ENCODE measurements at places on chromosomes 1 and 21.

- DNase-seq, result no peak
These were observed 315.4 kb downstream of the LMO4 start for GRCh38 chr1:87644033-87644578.

GRCh38 chr1:52947490-52947889 lies 20.4 kb downstream of the SCP2 start:
- DNase-seq, result no peak

- no peak for DNase-seq
These were observed 125.1 kb downstream of the ETS2 start for GRCh38 chr21:38930853-38931252.

DNA sequence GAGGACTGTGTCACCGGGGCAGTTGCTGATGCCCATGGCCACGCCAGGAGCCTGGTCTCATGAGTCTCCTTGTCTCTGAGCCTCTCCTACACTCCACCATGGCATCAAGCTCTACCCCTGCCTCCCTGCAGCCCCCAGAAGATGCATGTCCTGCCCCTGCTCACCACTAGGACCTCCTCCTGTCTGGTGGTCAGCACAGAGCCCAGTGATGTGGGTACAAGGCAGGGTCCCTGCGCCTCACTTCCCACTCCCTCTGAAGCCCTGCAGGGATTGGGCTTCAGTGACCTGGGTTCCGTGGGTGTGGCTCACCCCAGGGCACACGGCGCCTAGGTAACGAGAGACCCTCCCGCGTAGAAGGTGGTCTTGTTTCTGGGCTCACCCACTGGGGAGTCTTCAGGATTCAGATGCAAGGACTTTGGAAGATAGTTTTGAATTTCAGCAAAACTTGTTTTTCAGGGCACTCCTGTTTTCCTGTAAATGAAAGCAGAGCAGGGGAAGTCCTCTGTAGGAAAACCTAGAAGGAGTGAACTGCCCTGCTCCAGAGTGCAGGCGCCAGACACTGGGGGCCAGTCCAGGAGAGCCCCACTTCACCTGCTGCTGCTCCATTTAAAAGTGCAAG lies 2.8 kb downstream of the COL18A1 start:
- peak; percentile 21 for DNase-seq

DNA sequence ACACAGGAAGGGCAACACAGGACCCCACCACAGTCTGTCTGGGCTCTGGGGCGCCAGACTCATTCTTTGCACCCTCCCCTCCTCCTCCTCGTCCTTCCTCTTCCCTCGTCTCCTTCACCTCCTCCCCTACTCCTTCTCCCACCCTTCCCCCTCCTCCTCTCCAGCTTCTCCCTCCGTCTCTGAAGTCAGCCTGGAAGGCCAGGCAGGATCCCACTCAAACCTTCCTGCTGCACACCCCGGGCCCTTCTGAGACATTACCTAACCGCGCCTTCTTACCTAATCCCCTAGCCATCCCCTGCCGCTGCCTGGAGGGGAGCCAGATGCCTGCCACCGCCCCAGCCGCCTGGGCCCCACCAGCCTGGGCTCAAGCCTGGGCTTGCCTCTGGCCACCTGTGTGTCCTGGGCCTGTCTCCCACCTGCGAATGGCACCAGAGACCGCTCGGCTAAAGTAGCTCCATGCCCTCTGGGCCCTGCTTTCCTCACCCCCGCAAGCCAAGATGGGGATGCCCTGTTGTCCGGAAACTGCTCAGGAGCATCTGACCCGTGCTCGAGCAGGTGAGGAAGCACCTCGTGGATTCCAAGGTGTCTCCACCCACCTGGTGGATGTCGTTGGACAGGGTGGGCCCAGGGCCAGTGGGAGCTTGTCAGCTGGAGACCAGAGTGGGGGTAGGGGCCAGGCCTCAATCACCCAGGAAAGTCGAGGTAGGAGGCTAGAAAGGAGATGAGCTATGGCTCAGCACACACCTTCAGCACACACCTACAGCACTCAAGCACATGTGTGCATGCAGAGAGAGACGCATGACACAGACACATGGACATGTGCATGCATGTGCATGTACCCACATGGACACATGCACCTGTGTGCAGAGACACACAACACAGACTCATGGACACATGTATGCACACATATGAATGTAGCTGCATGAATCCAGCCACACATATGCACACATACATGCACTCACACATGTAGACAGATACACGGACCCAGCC lies 31.9 kb downstream of the WNT9A start:
- DNase-seq, result peak; percentile 72

DNA sequence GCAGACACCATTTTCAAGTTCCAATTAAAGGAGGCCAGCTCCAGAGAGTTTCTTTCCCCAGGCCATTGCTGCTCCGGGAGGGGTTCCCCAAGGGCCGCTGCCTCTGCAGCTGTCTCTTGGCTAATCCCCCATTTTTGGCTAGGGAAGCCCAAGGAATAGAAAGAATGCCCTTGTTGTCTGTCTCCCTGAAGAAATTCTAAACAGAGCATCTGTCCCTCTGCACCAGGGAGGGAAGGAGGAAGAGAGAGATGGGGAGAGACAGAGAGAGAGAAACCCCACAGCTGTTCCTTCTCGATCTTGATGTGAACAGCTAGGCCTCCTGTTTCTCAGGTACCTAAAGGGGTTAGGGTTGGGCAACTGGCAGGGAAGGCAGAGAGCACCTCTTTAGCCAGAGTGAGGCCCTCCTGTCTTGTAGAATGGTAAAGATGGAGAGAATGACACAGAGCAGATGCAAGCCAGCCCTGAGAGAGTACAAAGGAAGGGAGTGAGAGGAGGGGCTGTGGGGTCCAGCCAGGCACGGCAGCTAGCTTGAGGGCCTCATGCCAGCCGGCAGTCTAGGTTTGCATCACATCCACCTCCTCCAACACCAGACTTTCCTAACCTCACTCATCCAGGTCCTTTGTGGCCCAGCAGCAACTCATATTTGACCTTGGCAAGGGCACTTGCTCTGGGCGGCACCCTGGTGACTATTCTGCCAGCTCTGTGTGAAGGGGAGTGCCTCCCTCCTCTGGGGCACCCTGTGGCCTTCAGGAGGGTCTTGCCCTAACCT lies 13.1 kb downstream of the OPTC start:
- DNase-seq, result no peak

DNA sequence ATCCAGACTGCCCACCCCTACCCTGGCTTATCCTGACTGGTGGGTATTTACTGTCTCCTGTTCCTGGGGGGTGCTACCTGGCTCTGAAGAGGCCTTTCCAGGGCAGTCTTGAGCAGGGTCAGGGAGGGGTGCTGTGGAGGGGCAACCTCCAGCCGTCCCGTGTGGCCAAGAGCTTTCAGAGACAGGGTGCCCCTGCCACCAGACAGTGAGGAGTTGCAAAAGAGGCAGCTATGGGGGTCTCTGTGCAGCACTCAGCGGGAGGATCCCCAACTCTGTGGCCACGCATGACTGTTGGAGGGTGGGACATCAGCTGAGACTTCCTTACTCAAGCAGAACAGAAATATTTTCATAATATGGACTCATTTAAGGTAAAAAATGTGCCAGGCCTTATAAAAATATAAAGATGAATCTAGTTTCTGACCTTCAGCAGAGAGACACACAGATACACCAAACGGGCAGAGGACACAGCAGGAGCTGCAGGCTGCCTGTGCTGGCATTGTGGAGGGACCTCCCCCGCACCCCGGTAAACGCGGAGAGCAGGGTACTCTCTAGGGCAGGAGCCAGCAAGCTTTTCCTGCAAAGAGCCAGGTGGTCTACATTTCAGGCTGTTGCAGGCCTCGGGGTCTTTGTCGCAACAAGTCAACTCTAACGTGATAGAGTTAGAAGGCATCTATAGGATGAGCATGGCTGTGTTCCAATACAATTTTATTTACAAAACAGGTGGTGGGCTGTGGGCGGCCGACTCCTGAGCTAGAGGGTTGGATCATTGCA lies 252.6 kb downstream of the RHOU start:
- no peak for DNase-seq

DNA sequence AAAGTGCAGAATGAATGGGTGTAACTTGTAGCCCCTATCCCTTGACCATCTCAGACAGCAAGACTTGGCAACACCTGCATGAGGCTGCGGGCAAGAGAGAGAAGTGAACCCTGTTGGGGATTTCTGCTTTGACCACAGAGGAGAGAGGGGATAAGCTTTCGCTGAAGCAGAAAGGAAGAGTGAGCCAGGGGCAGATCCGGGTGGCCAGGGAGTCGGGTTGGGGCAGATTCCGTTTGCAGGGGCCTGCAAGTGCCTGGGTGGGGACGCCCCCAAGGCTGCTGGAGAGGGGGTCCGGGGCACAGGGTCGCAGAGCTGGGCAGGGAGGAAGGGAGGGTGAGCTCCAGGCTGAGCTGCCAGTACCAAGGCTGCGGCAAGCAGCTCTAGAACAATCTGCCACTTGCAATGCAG lies 25.3 kb upstream of the PIK3CD start:
- no peak for DNase-seq

DNA sequence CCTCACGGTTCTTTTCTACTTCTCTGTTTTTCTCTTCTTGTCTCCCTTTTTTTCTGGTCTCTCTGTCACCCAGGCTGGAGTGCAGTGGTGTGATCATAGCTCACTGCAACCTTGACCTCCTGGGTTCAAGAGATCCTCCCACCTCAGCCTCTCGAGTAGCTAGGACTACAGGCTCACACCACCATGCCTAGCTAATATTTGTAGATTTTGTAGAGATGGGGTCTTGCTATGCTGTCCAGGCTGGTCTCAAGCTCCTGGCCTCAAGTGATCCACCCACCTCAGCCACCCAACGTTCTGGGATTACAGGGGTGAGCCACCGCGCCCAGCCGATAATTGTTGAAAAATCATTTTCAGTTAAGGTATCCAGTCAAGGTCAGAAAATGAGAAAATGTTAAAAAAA lies 25.9 kb upstream of the LGALS8 start:
- DNase-seq, result no peak

DNA sequence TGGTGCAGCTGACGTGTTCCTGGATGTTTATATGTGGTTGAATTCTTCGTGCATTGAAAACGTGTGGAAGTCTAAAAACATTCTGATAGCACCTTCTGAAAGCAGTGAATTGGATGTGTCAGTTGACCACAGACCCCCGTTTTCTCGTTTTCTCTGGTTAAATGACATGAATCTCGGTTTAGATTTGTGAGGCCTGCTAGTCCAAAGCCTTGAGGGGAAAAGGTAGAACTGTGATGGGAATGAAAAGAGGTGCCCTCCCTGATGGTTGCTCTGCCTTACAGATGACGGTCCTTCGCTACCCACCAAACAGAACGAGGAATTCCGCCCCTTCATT lies 8.9 kb downstream of the RER1 start:
- DNase-seq, result no peak

- no peak for DNase-seq
These were observed 88.5 kb upstream of the VCAM1 start for GRCh38 chr1:100631015-100631551.

- no peak for DNase-seq
These were observed 6.9 kb upstream of the GPATCH4 start for GRCh38 chr1:156608036-156608674.

DNA sequence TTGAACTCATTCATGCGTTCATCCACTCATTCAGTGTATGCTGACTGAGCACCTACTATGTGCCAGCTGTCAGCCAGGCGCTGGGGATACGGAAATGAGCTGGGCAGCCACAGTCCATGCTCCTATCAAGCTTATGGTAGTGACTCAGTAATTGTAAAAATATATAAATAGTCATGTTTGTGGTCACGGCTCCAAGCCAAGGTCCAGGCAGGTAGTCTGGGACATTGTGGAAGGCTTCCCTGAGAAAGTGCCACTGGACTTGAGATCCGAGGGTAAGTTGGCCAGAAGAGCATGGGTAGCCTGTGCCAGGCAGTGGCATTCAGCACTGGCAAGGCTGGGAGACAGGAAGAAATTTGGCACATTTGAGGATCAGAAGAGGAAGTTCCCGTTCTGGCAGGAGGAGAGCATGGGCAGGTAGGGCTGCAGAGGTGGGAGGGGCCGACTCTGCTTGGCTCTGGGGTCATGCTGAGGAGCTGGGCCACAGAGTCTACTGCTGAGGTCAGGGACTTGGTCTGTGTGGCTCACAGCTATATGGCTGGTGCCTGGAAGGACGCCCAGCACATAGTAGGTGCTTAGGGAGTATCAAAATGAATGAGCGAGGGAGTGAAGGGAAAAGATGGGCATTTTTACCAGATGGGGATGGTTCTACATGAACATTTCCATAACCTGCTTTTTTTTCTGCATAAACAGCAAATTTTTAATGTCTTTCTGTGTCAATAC lies 6.9 kb downstream of the PTPRF start:
- peak; percentile 45 for DNase-seq

GRCh38 chr1:75506976-75507375 lies 103.9 kb downstream of the SLC44A5 start:
- no peak for DNase-seq

DNA sequence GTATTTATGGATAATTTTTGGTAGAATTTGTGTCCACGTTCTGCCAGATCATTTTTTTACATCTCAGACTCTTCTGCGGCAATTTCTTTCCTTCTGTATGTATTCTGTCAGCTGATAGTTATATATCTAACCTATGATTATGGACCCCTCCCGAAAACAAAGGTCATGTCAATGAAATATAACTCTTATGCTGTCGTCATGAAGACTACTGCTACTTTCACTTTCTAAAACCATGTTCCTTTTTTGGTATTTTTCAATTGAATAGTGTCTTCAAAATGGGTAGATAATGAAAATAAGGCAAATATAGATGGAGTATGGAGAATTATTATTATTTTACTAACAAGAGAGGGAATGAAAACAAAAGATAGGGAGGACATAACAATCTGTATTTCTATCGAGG lies 3.2 kb downstream of the ANGPTL1 start:
- DNase-seq, result no peak

DNA sequence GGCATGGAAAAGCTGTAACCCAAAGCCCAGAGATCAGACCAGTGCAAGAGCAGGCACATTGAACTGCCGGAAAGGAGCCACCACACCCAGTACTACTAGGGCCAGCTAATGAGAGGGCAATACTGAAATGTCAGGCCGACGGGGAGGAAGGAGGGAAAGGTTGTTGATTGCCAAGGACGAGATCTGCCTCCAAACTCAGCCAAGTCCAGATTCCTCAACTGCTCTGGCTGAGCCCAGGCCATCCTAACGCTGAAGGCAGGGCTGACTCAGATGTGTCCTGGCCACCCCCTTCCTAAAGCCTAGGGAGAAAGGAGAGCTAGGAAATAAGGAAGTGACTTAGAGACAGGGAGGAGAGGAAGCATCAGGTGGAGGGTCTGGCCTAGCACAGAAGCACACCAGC lies 42.1 kb upstream of the IPO9 start:
- DNase-seq, result no peak

- no peak for DNase-seq
These were observed 79.5 kb upstream of the SLC45A1 start for GRCh38 chr1:8238141-8239038.

DNA sequence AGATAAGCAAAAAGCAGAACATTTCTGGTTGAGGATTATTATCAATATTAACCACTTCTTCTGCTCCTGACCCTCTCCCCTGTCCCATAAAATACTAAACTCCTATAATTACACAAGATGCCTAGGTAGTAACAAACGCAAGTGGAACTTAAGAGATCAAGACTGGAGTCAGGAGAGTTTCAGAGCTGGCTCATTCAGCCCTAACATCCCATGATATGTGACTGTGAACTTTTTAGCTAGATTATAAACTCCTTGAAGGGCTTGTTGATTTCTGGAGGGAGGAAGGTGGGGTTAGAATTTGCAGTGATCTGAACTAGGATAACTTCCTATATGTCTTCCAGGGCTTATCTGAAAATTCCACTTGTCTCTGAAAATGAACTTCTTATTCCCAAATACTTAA lies 130.6 kb downstream of the TGFB2 start:
- no peak for DNase-seq
